ENCODE measurements at places on chromosomes 11 and 22.

GRCh38 chr22:50061824-50062355, 3.8 kb upstream of the TTLL8 start:
- DNase-seq, result no peak

GRCh38 chr22:38941488-38941987, 15.9 kb upstream of the APOBEC3A start:
- no peak for DNase-seq

DNA sequence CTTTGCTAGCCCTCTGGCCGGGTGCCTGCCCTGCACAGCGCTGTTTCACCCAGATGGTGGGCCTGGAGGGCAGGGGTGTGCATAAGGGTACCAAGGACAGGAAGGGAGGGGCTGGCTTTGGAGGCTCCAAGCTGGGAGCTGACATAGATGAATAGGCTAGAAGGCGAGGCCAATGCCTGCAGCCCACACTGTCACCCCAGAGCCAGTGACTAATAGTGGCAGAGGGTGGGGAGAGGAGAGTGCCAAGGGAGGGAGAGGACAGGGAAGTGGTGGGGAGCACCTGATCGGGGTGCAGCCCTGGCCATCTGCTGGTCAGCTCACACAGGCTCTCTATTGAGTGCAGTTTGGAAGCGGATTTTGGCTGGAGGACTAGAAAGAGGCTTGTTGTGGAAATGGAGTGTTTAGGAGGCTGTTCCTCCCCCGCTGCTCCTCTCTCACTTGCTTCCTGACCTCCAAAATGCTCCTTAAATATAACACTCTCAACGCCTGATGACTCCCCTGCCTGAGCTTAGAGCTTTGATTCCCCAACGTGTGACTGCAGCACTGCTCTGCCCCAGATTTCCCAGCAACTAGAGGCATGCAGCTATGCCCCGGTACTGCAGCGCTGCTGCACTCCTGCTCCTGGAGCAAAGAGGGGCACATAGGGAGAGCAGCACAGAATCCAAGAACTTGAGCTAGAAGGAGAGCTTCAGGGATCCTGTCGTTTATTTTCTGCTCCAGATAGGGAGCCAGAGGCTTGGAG, 89.2 kb downstream of the GRAMD1B start:
- no peak for DNase-seq

GRCh38 chr11:46905806-46906205, 12.5 kb downstream of the LRP4 start:
- DNase-seq, result no peak

- no peak for DNase-seq
Observed at GRCh38 chr22:22711532-22711913, 67.1 kb downstream of the GGTLC2 start.

DNA sequence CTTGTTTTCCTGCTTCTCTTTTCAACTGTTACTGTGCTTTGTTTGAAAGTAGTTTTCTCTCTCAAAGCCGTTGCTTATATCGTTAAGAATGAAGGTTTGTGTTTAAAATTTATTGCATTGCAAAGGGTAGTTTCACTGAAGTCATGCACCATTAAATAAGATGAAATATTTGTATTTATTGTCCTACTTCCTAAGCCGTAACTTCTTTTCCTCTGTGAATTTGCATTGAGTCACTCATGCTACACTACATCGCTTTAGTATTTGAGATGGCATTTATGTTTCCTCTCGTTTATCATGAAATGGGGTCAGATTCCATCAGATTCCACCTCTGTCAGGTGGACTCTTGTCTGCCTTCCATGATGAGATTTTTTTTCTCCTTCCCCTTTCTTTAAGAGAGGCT, 65.8 kb upstream of the RASSF10 start:
- DNase-seq, result no peak

GRCh38 chr11:33940538-33940815, 48.6 kb upstream of the LMO2 start:
- no peak for DNase-seq

DNA sequence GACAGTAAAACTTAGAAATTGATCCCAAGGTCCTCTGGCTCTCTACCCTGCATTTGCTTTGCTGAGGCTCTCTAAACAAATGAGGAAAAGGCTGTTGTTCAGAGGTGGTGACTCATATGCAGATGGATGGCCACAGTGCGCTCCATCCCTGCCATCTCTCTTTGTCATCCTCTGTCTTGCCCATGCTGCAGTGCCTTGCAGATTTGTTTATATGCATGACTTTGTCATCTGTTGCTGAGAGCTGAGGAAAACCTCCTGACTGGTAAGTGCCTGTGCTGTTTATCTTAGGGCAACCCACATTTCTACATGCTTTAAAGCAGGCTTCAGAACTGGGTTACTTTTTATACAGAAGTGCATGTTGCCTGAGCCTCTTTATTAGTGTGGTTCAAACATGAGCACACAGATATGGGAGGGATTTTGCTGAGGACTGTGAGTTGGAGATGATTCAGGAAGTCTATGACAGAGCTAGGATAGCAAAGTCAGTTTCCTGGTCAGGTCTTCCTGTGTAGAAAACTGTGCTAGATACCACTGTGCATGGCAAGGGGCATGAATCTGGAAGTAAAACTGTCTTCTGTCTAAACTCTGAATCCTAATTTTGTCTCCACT, 57.4 kb downstream of the JAM3 start:
- no peak for DNase-seq

- no peak for DNase-seq
Observed at GRCh38 chr11:110293389-110293788, 3.0 kb downstream of the RDX start.

DNA sequence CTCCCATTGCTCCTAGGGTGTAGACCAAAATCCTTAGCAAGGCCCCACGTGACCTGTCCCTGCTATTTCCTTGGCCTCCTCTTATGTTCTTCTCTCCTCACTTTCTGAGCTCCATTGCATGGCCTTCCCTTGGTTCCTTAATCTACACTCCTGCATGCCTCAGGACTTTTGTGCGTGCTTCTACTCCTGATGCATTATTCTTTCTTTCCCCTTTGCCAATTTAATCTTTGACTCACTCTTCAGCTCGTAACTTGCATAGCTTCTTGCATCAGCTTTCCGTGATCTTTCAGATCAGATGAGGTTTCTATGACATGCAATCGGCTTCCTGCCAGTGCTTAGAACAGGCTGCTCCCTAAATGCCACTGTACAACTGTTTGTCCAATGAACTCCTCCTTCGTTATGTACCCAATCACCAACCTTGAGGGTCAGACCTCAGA, 261.6 kb upstream of the CADM1 start:
- no peak for DNase-seq

GRCh38 chr11:3736816-3737215, 60.5 kb downstream of the NUP98 start:
- DNase-seq, result no peak

- no peak for DNase-seq
Observed at GRCh38 chr22:48102581-48102980, 1340.1 kb downstream of the TBC1D22A start.

DNA sequence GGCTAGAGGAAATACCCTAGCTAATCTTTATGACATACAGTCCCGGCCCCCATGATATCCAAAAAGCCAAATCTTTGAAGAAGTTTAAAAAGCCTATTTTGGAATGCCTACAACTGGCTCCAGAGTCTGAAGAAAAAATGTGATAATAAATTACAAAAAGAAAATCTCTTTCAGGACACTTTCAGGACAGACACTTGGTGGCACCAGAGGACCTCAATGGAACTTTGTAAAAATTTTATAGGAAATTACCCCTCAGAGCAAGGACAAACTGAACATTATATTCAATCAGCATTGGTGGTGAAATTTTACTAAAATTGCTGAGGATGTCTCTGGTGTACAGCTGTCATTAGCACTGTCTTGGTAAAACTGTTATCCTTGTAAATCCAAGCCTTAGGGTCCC, 81.0 kb downstream of the CCDC73 start:
- DNase-seq, result no peak

GRCh38 chr22:44667829-44668189, 34.2 kb upstream of the PRR5 start:
- no peak for DNase-seq

DNA sequence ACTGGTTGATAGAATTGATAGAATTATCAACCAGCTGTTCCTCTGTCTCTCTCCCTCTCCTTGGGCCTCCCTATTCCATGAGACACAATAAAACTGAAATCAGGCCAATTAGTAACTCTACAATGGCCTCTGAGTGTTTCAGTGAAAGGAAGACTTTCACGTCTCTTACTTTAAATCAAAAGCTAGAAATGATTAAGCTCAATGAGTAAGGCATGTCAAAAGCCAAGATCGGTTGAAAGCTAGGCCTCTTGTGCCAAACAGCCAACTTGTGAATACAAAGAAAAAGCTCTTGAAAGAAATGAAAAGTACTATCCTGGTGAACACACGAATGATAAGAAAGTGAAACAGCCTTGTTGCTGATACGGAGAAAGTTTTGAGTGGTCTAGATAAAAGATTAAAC, 16.6 kb downstream of the PIH1D2 start:
- no peak for DNase-seq

DNA sequence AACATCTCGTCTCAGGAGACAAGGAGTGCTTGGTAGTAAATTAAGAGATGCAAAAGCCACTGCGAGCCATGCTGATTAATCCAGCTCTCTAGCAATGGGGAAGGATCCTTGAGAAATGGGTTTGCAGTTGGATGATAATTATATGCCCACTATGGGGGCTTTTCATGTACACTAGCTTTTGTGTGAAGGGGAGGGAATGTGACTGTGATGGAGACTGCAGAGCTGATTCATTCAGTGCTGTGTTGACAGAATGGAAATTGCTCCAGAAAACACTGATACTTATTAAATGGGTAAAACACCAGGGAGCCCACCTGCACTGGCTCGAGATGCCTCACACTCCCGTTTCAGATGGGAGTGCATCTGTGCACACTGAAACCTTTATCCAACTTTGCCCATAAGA, 37.0 kb upstream of the KIRREL3 start:
- DNase-seq, result no peak

DNA sequence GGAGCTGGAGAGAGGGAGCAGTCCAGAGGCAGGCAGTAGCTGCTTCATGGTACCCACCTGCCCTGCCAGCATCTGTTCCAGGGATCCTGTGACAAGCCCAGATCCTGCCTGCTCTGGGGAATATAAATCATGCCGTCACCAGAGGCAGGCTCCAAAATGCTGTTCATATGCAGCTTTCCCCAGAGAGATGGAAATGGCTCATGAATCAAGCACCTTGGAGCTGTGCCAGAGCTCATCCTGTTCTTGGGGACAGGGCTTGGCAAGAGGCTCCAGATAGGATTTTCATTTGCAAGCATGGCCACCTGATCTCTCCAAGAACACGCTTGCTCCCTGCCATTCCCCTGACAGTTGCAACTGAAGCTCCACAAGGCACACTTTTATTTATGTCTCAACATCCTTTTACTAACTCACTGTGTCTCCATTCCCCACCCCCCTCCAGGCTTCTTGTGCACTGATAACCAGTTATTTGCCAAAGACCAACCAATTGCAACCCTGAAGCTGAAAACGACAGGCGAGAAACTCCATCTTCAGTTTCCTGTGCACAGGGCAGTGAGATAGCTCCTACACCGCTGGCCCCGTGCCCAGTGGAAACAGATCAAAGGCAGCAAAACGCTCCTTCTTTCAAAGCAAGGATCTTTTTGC, 115.8 kb upstream of the PITPNB start:
- no peak for DNase-seq

- DNase-seq, result peak; percentile 84
Observed at GRCh38 chr11:118918128-118918685, 7.5 kb downstream of the BCL9L start.

DNA sequence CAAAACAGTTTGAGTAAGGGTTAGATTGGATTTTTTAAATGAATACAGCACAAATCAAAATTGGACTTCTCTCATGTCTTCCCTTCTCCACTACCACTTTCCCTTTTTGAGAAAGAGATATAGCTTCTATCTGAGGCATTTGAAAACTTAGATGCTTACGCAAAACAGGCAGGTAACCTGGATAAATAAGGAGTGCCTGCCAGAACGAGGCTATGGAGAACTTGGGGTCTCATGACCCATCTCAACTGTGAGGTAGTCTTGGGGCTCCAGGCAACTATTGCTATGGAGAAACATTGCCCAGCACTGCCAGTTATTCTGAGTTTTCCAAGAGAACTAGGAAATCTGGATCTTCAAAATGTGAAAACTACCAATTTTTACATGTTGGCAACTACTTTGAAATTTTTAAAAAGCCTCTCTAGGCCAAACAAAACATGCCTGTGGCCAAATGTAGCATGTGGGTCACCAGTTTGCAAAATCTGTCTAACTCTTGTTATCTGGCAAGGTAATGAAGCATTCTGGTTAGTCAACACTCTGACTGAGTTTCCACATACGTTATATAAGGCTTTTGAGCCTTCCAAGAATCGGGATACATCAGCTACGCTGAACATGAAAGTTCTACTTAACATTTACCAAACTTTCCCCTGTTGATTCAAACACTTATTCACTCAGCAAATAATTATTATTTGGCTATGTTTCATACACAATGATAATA, 752.7 kb downstream of the KCNA4 start:
- no peak for DNase-seq

- no peak for DNase-seq
Observed at GRCh38 chr22:29609139-29609538, 5.7 kb downstream of the NF2 start.

GRCh38 chr11:36164506-36165250, 124.5 kb downstream of the COMMD9 start:
- no peak for DNase-seq

DNA sequence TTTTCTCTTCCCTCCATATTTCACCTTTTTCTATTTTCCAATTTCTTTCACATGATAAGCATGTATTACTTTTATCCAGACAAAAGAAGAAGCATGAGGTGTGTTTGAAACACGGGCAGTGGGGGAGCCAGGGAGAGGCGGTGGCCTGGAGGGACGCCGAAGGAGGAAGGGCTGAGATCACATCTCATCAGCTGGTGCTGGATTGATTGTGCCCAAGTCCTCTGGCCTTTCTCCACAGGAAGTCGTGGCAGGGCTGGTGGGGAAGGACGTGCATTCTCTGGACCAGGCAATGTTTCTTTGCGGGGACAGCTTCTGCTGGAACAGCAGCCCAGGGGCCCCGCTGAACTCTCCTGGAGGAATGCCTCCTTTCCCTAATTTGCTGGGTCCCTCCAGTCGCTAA, 82.9 kb downstream of the MIAT start:
- no peak for DNase-seq

DNA sequence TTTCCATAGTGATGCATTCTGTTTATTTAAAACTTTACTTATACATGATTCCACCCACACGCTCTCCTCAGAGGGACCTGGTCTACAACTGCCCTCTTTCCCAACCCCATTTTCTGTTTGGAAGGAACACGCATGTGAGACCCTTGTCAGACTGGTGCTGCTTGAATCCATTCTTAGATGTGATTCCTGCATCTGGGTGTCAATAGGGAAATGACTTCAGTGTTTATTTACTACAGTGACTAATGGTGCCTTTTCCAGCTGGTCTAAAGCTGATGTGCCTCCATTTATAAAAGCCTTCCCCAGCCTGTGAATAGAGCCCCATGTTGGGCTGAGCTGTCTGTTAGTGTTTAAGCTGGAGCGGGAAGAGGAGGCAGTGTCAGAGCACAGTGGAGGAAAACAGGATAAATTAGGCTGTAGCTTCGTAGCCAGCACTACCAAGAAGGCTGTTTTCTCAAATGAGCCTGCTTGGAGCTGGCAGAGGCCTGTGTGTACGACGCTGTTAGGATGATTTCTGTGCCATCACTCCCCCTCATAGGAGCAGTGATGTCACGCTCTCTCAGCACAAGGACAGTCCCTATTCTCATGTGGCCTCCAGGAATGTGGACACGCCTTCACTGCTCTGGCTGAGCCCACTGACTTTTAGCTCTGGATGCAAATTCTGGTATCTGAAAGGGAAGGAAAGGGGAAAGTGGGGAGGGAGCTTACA, 18.9 kb upstream of the C11orf96 start:
- DNase-seq, result peak; percentile 30

- DNase-seq, result no peak
Observed at GRCh38 chr11:37372667-37373066, 774.6 kb upstream of the RAG2 start.
